ENCODE measurements at places on chromosomes 12 and 14. TPM values are rescaled to one million over a fixed set of nuclear protein-coding genes. Genes with fewer than 3 reads are reported as not detected.

GRCh38 chr14:68621400-68622365 lies 171.2 kb downstream of the ZFP36L1 start:
- H3K4me1 ChIP-seq = peaks cover 42% of the 10 kb centered on the region
- no peak overlapping the region for H3K4me3 ChIP-seq
- no peak for DNase-seq
- no peaks in the 10 kb centered on the region for H3K27me3 ChIP-seq
- no peak overlapping the region for H3K27ac ChIP-seq

DNA sequence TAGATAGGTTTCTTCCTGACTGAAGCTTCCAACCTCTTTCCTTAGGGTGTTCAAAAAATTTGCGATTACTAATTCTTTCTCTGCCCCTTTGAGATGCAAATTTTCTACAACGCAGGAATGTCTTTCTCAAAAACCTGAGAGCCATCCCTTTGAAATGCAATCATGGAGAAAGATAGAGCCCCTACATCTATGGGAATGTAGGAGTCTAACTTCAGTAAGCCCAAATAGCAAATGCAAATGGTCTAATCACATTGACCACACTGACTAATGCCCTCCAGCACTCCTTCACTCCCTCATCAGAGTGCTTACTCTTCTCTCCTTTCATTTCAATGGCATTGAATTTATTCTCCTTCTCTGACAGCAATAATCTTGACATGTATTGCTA lies 107.1 kb downstream of the SLC6A15 start:
- DNase-seq = no peak
- no peak overlapping the region for H3K27ac ChIP-seq
- peaks cover 2% of the 10 kb centered on the region for H3K27me3 ChIP-seq
- H3K36me3 ChIP-seq = no peaks in the 10 kb centered on the region
- H3K4me3 ChIP-seq = no peak overlapping the region

- peaks cover 10% of the 10 kb centered on the region for H3K4me1 ChIP-seq
- DNase-seq = no peak
- no peaks in the 10 kb centered on the region for H3K27me3 ChIP-seq
- no peak overlapping the region for H3K4me3 ChIP-seq
- peaks cover 42% of the 10 kb centered on the region for H3K36me3 ChIP-seq
Observed at GRCh38 chr12:110193196-110193595, 69.0 kb downstream of the IFT81 start.

Gene GPR137C
- 4.2 TPM for total RNA-seq

GRCh38 chr12:101876322-101876860 lies 989 bp upstream of the DRAM1 start:
- no peaks in the 10 kb centered on the region for H3K36me3 ChIP-seq
- DNase-seq = no peak
- peaks cover 14% of the 10 kb centered on the region for H3K27me3 ChIP-seq
- H3K4me3 ChIP-seq = peak overlapping the region; percentile 83
- H3K27ac ChIP-seq = no peak overlapping the region

DNA sequence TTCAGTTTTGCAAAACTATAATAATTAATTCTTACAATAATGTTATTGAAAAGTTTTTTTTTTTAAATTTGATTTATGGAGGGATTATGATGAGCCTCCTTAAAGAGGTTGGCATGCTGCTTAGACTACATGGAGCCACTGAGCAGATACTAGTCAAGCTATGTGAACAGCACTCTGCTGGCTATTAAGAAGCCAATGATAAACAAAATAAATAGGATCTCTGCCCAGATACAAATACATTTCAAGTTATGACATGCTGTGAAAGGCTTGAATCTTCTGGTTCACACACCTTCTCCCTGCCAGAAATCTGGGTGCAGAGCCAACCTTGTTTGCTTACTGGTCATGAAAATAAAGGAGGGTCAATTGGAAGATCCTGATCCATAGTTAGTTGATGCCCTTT lies 107.4 kb upstream of the NAV3 start:
- no peaks in the 10 kb centered on the region for H3K4me1 ChIP-seq
- DNase-seq = no peak
- no peaks in the 10 kb centered on the region for H3K27me3 ChIP-seq
- no peak overlapping the region for H3K27ac ChIP-seq

DNA sequence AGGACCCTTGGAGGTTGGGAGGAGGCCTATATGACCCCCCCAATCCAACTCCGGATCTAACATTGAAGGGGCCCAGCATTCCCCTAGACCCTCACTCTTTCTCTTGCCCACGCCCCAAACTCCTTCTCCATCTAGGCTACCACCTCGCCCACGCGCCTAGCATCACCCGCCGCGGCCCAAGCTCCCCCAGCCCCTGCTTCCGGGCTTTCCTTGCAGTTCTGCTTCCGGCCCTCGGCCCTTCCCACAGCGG lies 445 bp downstream of the CERS5 start:
- H3K36me3 ChIP-seq = peaks cover 15% of the 10 kb centered on the region
- H3K4me3 ChIP-seq = peak overlapping the region; percentile 97
- peaks cover 32% of the 10 kb centered on the region for H3K4me1 ChIP-seq
- H3K27ac ChIP-seq = peak overlapping the region; percentile 89
- no peaks in the 10 kb centered on the region for H3K27me3 ChIP-seq
- no peak for DNase-seq

GRCh38 chr14:77593501-77593961 lies 22.9 kb downstream of the SPTLC2 start:
- H3K27ac ChIP-seq = no peak overlapping the region
- no peaks in the 10 kb centered on the region for H3K27me3 ChIP-seq
- DNase-seq = no peak
- no peak overlapping the region for H3K4me3 ChIP-seq

DNA sequence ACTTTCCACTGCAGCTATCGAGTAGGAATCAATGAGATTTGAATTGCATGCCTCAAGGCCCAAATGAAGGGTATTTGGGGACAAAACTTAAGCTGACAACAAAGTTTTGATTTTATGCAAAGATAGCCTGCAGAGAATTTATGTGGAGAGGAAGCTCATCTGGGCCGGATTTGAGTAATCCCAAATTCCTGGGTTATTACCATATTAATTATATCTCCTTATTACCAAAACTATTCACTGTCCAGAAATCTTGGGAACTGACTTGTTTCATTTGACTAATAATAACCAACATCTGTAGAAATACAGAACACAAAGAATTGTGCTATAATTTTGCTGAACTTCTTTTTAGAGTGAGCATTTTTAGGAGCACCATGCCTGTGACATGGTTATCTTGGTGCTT lies 70.4 kb downstream of the KITLG start:
- peaks cover 3% of the 10 kb centered on the region for H3K36me3 ChIP-seq
- no peaks in the 10 kb centered on the region for H3K4me1 ChIP-seq
- H3K27ac ChIP-seq = no peak overlapping the region
- no peak overlapping the region for H3K4me3 ChIP-seq
- DNase-seq = no peak

Gene PHC1
- 108 TPM for total RNA-seq

DNA sequence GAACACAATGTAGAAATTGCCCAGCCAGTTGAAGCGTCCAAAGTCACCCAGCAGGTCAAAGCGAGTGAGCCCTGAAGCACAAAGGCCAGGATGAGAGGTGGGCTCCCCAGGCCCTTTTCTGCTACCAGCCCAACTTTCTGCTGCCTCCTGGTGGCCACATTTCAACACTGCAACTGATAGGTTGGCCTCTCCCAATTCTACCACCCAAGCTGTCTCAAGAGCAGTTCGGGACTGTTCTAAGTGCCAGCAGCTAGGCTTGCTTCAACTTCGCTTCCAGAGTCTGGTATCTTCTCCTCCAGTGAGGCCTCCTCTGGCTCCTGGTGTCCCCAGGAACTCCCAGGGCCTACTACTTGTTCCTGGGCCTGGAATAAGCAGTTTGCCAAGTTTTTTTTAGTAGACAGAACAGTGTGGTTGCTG lies 3.4 kb upstream of the DHH start:
- H3K27ac ChIP-seq = no peak overlapping the region
- DNase-seq = peak; percentile 78
- H3K36me3 ChIP-seq = peaks cover 5% of the 10 kb centered on the region
- H3K27me3 ChIP-seq = peaks cover 27% of the 10 kb centered on the region
- peak overlapping the region; percentile 67 for H3K4me3 ChIP-seq
- peaks cover 24% of the 10 kb centered on the region for H3K4me1 ChIP-seq

DNA sequence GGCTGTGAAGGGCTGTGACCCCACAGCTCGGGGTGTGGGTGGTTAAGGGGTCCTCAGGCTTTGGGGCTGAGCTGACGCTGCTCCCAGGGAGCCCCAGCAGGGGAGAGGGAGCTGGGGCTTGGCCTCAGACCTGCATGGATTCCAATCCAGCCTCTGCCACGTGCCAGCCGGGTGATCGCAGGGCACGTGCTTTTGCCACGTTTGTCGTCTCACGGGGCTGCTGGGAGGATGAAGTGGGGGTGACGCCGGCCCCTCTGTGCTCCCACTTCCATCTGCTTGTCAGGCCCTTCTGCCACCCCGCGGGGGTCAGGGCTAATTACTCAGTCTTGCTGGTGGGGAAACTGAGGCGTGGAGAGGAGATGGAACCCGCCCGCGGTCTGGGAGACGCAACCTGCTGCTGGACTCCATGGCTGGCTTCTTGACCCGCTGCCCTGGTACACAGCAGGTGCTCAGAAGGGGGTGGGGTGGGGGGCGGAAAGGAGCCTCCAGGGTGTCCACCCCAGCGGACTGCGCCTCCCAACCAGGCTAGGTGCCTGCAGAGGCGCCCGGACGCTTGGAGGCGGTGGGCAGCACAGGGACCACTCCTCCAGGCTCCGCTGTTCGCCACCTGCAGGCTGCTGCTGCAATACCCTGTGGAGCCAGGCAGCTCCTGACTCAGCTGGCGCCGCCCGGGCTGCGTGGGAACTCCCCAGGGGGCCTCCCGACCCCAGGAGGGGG lies 36.4 kb upstream of the PRIMA1 start:
- peaks cover 10% of the 10 kb centered on the region for H3K4me1 ChIP-seq
- H3K4me3 ChIP-seq = no peak overlapping the region
- no peaks in the 10 kb centered on the region for H3K36me3 ChIP-seq
- H3K27ac ChIP-seq = no peak overlapping the region
- H3K27me3 ChIP-seq = no peaks in the 10 kb centered on the region

DNA sequence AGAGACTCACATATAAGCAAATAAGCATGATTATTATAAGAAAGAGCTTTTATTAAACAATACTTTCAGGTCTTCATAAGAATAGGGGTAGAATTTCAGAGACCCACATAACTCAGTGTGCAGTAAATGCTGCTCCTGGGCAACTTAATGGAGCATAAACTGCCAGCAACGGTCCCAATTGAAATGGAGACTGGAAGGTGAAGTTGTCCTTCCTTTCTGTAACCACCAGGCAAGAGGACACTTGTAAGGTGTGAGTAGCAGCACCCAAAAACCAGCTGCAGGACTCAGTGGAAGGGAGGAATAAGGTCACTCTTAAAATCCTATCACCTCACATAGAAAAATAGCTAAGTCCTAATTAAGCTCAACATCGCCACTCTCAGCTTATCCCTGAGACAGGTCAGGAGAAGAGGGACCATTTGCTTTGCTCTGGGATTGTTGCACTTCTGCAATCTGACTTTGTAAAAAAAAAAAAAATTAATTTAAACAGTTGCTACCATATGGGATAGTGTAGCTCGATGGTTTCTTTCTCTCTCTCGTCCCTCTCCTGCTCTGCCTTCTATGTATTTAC lies 22.7 kb upstream of the LTA4H start:
- peaks cover 10% of the 10 kb centered on the region for H3K4me1 ChIP-seq
- H3K4me3 ChIP-seq = no peak overlapping the region
- H3K27ac ChIP-seq = no peak overlapping the region
- DNase-seq = no peak
- peaks cover 2% of the 10 kb centered on the region for H3K36me3 ChIP-seq

Gene PTGDR
- not detected for total RNA-seq

DNA sequence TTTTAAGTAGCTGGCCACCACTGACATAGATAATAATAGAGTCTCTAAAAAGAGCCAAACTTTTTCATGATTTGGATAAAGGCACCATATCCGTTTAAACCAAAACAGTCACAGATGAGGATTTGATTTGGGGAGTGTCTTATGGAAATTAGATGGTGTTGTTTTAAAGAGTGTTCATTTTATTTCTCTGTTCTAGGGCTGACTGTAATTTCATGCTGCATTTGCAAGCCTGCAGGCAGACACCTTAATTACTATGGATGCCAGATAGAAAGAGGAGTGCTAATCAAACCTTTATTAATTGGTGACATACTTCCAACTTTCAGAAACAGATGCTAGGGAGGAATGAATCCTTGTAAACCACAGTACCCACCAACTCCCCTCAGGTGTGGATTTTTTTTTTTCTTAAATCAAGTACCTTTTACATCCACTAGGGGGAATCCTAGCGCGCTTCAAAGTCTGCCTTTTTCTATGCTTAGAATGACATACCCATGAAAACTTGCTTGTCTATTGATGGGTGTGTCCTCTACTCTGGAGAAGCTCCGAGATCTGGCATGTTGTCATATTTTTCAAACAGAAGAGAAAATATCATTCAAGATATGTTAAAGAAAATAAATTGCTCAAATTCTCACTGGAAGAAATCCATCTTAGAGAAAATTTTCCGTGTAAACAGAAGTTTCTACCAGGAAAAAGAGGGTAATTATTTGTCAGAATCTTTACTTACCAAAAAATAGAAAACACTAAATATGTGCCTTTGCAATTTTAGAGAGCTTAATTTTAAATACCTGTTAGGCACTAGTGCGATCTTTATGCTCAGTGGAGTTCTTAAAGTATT lies 14.2 kb upstream of the PLXNC1 start:
- no peak overlapping the region for H3K27ac ChIP-seq
- peaks cover 13% of the 10 kb centered on the region for H3K27me3 ChIP-seq
- peak; percentile 23 for DNase-seq
- H3K36me3 ChIP-seq = no peaks in the 10 kb centered on the region

Gene SCNN1A
- not detected for total RNA-seq

DNA sequence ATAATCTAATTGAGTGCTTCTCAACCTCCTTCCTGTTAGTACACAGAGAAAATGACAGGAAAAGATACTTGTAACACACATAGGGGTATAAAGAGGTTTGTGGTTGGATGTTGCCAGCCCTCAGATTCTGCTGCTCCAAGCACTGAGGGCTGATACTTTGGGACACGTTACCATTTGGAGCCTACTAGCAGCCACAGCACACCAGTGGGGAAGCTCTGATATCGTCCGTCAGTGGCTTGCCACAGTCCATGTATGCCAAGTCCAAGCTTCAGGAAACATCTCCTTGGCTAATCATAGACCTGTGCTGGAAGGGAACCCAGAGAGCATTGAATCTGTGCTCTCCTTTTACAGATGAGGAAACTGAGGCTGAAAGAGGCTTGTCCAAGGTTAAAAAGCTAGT lies 22.3 kb downstream of the B4GALNT3 start:
- no peak overlapping the region for H3K4me3 ChIP-seq
- peaks cover 4% of the 10 kb centered on the region for H3K36me3 ChIP-seq
- DNase-seq = no peak
- peaks cover 4% of the 10 kb centered on the region for H3K27me3 ChIP-seq

DNA sequence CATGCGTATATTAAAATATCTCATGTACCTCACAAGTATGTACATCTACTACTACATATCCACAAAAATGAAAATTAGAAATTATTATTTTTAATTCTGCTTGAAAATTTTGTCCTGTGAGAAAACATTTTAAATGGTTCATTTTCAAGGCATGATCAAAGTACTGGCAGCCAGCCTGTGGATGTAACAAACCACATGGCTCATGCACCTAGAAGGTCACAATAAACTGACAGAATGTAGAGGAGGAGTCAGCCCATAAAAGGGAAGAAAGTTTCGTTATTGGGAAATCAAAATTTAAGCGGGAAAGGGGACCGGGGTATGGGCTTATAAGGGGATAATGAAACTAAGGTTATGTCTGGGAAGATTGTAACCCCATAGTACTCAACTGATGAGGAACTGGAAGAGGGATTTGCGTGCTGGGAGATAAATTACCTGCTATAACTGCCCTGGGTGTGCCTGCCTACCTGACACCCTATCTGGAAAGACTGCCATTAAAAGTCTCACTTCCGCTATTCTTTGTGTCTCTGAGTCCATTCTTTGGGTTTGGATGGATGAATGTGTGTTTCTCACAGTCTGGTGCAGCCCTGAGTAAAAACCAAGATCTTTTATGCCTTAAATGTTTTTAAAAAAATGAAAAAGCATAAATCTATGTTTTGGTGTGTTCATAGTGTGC lies 62.2 kb upstream of the PCED1B start:
- no peak overlapping the region for H3K4me3 ChIP-seq
- no peaks in the 10 kb centered on the region for H3K36me3 ChIP-seq
- DNase-seq = no peak
- no peak overlapping the region for H3K27ac ChIP-seq
- peaks cover 40% of the 10 kb centered on the region for H3K27me3 ChIP-seq
